Heart left ventricle (tissue), 16 donors: ENCODE measurements at places on chromosomes 5 and 9. TPM values are rescaled to one million over a fixed set of nuclear protein-coding genes. Genes with fewer than 3 reads are reported as not detected.

VPS13A gene
- 26.7 TPM for total RNA-seq

CDK5RAP2 gene
- 53.1 TPM for total RNA-seq

PLAC8L1 gene
- not detected for total RNA-seq

SLC2A6 gene
- total RNA-seq, result 4.6 TPM

CDC20B gene
- not detected for total RNA-seq

LTC4S gene
- 11.1 TPM for total RNA-seq

SHB gene
- total RNA-seq, result 26.5 TPM
